T-helper 17 cell (primary cell): ENCODE measurements at places on chromosomes 6 and 20. TPM values are rescaled to one million over a fixed set of nuclear protein-coding genes. Genes with fewer than 3 reads are reported as not detected.

DNA sequence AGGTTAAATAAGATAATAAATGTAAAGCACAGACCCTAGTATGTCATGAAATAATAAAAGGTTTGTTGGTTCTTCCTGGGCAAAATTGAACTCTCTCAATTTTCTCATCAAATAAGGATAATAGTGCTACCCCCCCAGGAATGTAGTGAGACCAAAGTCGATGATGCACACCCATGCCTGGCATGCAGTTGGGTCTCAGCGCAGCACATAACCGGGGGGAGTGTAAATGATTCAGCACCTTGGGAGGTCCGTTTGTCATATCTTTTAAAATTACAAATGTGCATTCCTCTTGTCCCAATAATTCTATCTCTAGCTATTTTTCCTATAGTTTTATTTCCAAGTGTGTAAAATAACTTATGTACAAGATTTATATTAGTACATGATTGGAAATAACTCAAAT, 31.3 kb upstream of the CCDC167 start:
- no peak for DNase-seq

DNA sequence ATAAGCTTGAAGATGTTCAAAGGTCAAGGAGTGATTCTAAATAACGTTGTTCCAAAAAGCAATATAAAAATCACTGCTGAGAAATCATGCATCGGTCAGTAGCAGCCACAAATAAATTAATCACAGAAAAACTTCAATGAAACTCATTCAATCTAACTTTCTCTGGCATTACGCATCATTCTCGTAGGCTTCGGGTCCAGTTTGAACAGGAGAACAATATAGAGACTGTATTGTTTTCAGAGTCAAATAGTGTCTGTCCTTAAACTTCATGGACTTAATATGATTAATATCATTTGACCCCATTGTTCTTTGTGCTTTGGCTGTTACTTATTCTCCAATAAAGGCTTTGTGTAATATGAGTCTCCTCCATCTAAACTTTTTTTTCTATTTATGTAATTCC, 200.4 kb downstream of the C6orf118 start:
- DNase-seq: no peak

MYCT1 gene
- total RNA-seq: not detected

PSMB9 gene
- total RNA-seq: 70.5 TPM

KCNK17 gene
- total RNA-seq: 0.26 TPM

DNA sequence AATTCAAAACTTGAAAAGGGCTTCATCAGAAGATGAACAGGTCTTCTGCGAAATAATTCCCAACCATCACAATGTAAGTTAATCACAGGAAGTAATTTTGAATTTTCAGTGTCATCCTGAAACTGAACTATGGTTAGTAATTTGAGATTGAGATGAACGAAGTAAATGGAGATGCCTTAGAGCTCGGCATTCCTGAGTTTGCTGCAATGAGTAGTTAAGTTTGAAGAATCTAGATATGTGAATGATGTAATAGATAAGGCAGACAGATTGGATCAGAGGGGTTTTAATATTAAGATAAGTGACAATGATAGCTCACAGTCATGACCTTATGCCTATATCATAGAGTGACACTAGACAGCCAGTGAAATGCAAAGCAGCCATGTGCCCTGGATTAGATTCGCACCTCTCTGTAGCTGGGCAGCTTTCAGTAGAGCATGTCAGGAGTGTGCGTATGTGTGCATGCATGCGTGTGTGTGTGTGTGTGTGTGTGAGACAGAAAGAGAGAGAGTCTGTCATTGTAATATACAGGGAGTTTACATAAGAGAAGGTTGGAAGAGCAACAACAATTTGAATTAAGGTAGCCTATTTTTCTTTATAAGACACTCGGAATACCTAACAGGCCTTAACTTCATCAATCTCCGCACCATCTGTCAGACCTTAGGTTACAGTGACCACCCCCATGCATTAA, 233.0 kb downstream of the GMPR start:
- DNase-seq: no peak

GRCh38 chr20:920311-920710, 4.2 kb upstream of the ANGPT4 start:
- DNase-seq: no peak

ARFGEF3 gene
- 0.03 TPM for total RNA-seq

DNA sequence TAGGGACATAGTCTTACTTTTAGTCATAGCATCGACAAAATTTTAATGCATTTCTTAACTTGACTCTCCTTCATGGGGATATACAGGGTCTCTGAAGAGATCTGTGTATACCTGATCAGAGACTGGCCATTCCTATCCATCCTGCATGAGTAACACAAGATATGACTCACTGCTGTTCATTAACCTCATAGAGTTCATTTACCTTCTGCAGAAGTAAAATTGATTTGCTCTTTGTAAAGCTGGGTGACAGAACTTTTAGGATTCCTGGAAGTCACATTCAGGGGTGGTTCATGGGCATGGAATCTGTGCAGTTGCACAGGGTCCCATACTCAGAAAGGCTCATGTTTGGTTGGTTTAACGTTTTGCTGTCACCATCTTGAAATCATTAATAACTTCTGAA, 53.2 kb downstream of the PDE7B start:
- no peak for DNase-seq

PLN gene
- total RNA-seq: not detected

DNA sequence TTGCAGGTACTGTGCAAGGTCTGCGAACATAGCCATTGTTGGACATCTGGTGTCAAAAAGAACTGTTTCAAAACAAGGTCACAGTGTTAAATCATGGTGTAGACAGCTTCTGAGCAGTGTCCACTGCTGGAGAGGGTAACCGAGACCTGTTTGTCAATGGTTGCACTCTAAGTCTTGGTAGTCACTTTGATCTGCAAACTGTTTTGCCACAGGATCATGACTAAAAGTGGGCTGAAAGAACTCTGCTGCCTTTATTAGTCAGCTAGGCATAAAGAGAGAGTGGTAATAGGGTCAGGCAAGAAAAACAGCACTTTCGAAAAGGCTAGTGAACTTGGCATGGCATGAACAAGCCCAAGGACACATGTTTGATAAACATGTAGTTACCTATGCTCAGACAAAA, 552.3 kb upstream of the CITED2 start:
- DNase-seq: no peak

PPIL6 gene
- 1.6 TPM for total RNA-seq
